ENCODE measurements at places on chromosomes 5 and 9. TPM values are rescaled to one million over a fixed set of nuclear protein-coding genes. Genes with fewer than 3 reads are reported as not detected.

- no peaks in the 10 kb centered on the region for H3K27me3 ChIP-seq
- peaks cover 39% of the 10 kb centered on the region for H3K4me1 ChIP-seq
- H3K4me3 ChIP-seq, result no peak overlapping the region
- no peak for DNase-seq
- no peak overlapping the region for H3K27ac ChIP-seq
Measured at GRCh38 chr5:172744123-172745104, 26.6 kb downstream of the DUSP1 start.

DNA sequence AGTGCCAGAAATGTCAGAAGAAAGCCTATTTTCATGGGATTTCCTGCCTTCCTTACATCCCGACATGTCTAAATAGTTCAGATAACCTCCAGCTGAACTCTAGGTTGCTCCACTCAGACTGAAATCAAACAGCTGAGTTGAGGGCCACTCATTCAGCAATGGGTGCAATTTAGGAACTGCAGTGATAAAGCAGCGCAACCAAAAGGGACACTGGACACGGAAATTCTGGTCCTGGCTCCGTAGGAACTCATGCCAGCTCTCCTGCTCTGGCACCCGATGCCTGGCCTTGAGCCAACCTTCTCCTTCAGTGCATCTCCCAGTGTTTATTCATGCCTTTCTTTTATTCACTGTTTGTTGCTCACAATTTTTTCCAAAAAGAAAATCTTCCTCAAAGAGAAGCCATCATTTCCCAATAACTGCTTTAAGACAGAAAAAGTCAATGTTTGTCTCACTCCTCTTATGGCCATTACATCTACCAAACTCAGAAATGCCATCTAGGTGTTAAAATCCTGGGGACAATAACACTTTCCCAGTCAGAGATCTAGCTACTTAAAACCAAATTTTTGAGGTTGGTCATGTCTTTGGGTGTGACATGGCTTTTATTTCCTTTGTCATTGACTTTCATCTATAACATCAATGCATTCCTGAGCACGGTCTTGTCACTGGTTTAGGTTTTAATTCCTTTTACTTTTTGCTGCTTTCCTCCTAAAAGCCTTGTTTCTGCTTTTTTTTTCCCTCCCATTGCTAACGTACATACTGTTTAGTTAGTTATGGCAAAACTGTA is 126.9 kb downstream of the PDE4D start:
- 0 out of 2 replicates have a peak, but pooled peaks cover 2% of the 10 kb centered on the region for H3K27me3 ChIP-seq
- no peak for DNase-seq
- no peak overlapping the region for H3K27ac ChIP-seq

DNA sequence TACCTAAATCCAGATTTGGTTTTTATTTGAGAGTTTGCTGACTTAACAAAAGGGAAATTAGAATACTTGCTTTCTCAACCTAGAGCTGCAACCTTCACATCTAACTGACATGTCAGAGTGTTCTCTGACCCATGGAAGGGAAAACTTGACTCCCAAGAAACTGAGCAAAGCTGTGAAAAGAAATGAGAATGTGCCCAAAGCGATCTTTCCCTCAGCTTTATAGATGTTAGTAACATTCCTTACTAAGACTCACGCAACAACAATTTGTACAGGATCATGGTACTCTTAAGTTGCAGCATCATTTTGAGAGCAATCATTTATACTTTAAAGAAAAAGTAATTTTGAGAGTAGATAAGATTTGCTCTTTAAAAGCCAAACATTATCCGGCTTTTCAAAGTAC is 117.0 kb upstream of the FBXL7 start:
- H3K36me3 ChIP-seq, result no peaks in the 10 kb centered on the region
- no peaks in the 10 kb centered on the region for H3K27me3 ChIP-seq
- no peaks in the 10 kb centered on the region for H3K4me1 ChIP-seq
- H3K4me3 ChIP-seq, result no peak overlapping the region
- no peak overlapping the region for H3K27ac ChIP-seq

DNA sequence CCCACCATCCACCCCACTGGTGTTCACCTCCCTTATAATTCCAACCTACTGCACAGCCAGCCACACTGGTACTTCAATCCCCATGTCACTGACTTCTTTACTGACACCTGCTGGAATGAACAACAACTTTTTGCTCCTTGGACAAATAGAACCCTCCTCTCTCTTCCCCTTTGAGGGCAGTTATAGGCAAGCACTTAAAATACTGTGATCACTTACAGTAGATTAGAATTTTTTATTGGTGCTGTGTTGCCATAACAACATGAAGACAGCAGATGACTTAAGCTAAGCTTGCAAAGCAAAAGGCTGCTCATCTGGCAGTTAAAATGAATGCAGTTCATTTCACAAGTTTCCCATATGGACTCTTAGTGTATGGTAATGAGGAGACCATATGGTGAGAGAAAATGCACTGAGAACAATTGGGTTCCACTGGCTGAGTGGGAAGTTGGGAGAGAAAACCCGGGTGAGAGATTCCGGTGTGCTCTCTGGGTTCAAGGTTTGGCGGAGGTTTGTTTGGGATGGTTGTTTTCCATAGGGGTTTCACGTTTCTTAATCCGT is 374.3 kb downstream of the EBF1 start:
- H3K27me3 ChIP-seq, result no peaks in the 10 kb centered on the region
- no peak overlapping the region for H3K27ac ChIP-seq

ADAMTS6 gene
- total RNA-seq, result 4.1 TPM

- H3K4me3 ChIP-seq, result no peak overlapping the region
- H3K27ac ChIP-seq, result no peak overlapping the region
- DNase-seq, result no peak
- H3K36me3 ChIP-seq, result no peaks in the 10 kb centered on the region
Measured at GRCh38 chr5:169538944-169539343, 44.6 kb upstream of the SPDL1 start.

DNA sequence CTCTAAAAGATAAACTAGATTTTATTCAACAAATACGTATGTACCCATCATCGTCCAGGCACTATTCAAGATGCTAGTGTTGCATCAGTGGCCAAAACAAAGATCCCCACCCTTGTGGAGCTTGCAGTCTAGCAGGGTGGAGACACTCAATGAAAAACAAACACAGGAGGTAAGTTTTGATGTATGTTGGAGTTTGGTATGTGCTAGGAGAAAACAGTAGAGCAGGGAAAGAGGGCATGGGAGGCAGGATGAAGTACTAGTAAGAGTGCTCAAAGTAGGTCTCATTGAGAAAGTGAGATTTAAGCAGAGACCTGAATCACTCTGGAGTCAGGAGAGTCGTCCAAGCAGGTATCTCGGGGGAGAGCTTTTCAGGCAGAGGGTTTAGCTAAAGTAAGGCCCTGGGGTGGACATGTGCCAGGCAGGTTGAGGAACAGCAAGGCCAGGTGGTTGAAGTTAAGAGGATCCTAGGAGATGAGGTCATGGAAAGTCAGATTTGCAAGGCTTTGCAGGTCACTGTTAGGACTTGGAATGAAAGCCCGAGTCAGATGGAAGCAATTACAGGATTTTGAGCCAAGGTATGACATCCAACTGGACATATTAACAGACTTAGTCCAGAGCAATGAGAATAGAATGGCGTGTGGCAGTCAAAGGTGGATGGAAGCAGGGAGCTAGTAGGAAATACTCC is 9.2 kb downstream of the SNX18 start:
- no peak for DNase-seq
- H3K4me1 ChIP-seq, result peaks cover 25% of the 10 kb centered on the region
- H3K36me3 ChIP-seq, result peaks cover 52% of the 10 kb centered on the region
- no peak overlapping the region for H3K4me3 ChIP-seq
- no peaks in the 10 kb centered on the region for H3K27me3 ChIP-seq
- H3K27ac ChIP-seq, result no peak overlapping the region

DNA sequence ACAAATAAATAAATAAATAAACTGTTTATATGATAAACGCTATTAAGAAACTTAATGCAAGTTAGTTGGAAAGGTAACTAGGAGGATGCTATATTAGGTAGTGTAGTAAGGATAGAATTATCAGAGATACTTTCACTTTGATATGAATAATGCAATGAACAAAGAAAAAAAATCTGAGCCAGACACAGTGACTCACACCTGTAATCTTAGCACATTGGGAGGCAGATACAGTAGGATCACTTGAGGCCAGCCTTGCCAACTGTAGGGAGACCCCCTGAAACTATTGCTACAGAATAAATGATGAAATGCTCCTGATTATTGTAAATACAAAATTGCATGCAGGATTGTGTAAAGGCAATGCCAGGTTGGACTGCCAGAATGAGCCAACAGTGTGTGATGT is 109.2 kb downstream of the ANXA2R start:
- no peaks in the 10 kb centered on the region for H3K36me3 ChIP-seq
- no peak overlapping the region for H3K27ac ChIP-seq
- no peaks in the 10 kb centered on the region for H3K27me3 ChIP-seq
- H3K4me3 ChIP-seq, result no peak overlapping the region
- H3K4me1 ChIP-seq, result no peaks in the 10 kb centered on the region

CA9 gene
- not detected for total RNA-seq

C6 gene
- total RNA-seq, result not detected

GRCh38 chr5:97644896-97645295 is 461.8 kb upstream of the RIOK2 start:
- H3K4me3 ChIP-seq, result no peak overlapping the region
- no peak overlapping the region for H3K27ac ChIP-seq
- no peaks in the 10 kb centered on the region for H3K36me3 ChIP-seq

DNA sequence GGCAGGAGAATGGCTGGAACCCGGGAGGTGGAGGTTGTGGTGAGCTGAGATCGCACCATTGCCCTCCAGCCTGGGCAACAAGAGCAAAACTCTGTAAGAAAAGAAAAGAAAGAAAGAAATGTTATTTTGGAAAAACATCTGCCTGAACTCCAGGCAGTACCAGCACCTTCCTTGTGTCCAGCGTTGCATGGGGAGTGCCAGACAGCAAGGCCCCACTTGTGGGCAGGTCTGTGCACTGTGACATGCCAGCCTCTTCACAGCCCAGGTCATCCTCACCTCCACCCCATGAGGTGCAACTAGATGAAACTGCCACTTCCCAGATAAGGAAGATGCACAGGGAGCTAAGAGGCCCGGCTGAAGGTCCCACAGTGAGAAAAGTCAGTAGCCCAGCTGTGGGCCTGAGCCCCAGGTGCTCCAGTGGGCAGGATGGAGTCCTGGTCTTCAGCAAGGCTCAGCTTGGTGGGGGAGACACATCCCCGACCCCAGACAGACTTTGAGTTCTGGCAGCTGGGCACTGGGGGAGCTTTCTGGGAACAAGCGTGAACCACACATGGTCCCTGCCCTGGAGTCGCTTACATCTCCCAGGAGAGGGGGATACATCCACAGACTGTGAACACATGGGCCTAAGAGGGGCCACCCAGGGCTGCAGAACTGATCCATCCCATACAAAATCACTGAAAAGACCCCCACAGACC is 146.9 kb upstream of the IER5L start:
- H3K27me3 ChIP-seq, result no peaks in the 10 kb centered on the region
- no peak for DNase-seq
- H3K4me1 ChIP-seq, result peaks cover 12% of the 10 kb centered on the region
- no peak overlapping the region for H3K27ac ChIP-seq
- H3K4me3 ChIP-seq, result no peak overlapping the region

AQP7 gene
- total RNA-seq, result not detected

SVEP1 gene
- total RNA-seq, result not detected

DMRT3 gene
- total RNA-seq, result not detected

Data from SJSA1 (cell line).